ENCODE measurements at places on chromosomes 2 and 18.

DNA sequence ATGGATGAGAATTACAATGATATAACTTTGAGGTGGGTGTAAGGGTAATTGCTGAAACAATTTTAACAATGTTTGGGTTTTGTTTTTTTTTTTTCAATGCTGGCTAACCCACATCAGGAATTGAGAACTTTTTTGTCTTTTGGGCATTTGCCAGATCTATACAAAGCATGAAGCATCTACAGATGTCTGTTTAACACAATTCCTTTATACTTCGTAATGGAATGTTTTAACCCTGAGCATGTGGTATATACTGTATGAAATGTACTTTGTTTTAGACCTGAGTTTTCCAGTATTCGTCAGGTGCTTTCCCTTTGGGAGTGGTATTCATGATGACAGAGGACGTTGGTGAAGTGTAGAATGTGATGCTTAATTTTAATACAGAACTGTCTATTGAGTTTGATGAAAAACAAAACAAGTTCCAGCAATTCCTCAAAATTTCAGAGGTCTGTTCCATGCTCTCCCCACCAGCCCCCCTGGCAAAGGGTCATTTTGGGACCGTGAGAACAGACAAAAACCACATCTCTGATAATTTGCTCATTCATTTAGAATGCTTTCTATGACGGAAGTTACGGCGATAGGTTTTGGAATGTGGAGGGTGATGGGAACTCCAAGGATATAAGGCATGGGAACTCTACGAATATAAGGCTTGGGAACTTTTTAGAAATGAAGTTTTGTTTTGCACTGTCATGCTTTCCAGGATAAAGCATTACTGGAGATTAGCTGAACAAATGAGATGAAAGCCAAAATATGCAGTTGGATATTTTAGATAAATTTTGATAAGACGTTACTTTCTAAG, 14.1 kb downstream of the LIMS1 start:
- no peak for DNase-seq

DNA sequence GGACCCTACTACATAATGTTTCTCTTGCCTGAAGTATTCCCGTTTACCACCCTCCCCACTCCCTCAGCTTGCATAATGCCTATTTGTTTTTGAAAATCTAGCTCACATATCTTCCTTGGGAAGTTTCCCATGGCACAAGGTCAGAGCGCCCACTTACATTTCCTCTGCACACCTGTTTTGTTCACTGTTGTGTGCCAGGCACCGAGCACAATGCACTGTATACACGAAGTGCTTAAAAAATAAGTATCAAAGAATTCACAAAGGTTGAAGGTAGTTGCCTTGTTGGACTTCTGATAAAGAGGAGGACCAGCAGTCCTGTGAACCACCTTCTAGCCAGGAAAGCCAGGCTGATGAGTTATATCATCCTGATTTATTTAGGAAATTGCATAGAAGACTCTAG, 16.8 kb upstream of the RHOB start:
- no peak for DNase-seq

DNA sequence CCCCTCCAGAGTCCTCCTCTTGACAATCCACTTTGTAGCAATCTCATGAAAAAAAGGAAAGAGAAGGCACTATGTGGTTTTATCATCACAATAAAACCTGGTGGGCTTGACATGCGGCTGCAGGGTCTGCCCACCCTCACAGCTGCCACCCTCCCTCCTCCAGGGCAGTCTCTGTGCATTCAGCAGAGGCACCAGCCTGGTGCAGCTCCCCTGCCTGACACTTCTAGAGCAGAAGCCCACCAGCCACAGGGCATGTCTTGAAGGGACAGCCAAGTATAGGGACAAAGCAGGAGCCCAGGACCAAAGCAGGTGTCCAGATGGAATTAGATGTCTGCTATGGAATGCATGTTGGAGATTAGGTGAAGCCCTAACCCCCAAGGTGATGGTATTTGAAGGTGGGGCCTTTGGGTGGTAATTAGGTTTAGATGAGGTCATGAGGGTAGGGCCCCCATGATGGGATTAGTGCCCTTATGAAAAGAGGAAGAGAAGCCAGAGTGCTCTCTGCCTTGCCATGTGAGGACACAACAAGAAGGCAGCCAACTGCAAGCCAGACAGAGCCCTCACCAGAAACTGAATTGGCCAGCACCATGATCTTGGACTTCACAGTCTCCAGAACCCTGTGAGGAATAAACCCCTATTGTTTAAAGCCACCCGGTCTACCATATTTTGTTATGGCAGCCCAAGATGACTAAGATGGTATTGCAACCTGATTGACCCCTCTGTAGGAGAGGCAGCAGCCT, 86.9 kb downstream of the MCFD2 start:
- no peak for DNase-seq

- DNase-seq = peak; percentile 42
Observed at GRCh38 chr18:74081966-74082741, 65.5 kb downstream of the FBXO15 start.

GRCh38 chr2:13390676-13391075, 673.9 kb downstream of the TRIB2 start:
- no peak for DNase-seq

GRCh38 chr2:172234716-172235691, 132.3 kb upstream of the DLX2 start:
- DNase-seq = peak; percentile 14

DNA sequence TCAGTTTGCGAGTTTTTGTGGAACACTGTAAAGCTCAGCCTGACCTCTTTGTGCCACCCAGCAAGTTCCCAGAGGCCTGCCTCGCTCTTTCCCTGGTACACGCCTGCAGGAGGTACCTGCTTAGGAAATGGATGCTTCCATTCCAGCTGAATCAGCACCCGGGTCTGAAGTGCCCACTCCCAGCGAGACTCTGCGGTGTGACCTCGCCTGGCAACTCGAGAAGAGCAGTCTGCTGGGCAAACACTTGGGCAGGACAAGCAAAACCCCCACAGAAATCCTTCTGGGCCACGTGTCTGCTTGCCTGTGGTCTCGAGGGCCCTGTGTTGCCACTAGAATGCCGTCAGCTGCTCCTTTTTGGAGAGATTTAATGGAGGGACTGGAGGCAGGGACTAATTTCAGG, 127.6 kb downstream of the MAPK4 start:
- DNase-seq = no peak

GRCh38 chr18:38284972-38285371, 719.4 kb upstream of the CELF4 start:
- no peak for DNase-seq

- DNase-seq = no peak
Observed at GRCh38 chr2:106758901-106759497, 127.0 kb downstream of the ST6GAL2 start.

- no peak for DNase-seq
Observed at GRCh38 chr2:88829607-88830463, 138.4 kb downstream of the RPIA start.

GRCh38 chr2:85761-86160, 39.5 kb upstream of the FAM110C start:
- no peak for DNase-seq

- DNase-seq = no peak
Observed at GRCh38 chr2:182897137-182897536, 30.7 kb upstream of the FRZB start.

- DNase-seq = no peak
Observed at GRCh38 chr18:69444221-69444620, 43.5 kb downstream of the DOK6 start.

DNA sequence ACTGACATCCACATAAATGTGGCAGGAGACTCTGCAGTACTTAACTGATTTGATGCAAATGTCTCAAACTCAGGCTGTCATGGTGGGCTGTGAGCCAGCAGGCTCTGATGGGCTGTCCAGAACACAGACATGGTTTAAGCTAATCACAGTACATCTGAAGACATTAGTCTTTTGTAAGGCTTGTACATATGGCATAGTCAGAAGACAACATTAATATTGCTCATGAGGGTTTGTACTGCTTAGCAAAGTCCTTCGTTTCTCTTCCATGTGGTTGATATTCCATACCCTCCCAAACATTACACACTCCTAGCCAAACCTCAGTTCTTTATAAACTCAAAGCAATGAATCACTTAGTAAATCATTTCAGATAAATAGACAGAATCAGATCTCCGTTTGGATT, 330.6 kb downstream of the RND3 start:
- no peak for DNase-seq

GRCh38 chr2:3442185-3442584, 62.7 kb downstream of the TRAPPC12 start:
- no peak for DNase-seq

DNA sequence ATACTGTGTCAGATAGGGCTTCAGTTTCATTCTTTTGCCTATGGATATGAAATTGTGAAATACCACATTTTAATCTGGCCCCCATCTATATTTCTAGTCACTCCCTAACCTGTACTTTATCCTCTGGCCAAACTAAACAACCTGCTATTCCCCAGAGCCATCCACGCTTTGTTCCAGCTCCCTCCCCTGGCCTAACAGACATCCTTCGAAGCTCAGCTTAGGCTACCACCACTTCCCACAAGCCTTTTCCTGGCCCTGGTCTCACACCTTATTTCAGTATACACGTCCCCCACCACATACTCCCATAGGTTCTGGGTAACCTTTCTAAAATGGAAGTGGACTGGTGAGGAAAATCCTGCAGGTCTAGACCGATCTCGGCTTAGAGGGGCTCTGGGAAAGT, 55.4 kb downstream of the MAP4K3 start:
- no peak for DNase-seq

DNA sequence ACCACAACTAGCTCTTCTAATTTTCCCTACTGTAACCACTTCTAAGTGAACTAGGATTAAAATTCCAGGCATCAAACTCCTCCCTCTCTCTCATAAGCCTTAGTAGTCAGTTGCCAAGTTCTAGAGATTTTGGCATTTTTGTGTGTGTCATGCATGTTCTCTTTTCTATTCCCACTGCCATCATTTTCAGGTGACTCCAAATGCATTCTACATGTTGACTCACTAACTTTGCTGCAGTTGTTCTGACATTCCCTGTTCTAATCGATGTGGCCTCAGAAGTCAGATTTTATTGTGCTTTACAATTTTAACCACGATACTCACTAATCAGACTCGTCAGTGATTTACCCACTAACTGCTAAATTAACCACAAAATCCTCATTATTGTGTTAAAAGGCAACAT, 13.3 kb downstream of the DSC1 start:
- DNase-seq = no peak

DNA sequence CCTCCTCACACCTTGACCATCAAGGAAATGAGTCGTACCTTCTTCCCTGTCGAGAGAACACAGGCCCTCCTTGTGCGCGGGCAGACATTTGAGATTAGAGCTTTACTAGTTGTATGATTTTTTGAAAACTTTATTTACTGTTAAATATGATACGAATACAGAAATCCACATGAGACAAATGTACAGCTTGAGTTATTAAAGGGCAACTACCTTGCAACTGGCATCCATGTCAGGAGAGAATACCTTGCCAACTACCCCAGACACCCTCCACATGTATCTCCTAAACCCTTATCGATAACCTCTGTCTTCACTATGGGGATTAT, 28.3 kb downstream of the KLHL23 start:
- DNase-seq = no peak

GRCh38 chr2:40513201-40513600, 61.3 kb upstream of the SLC8A1 start:
- no peak for DNase-seq

- no peak for DNase-seq
Observed at GRCh38 chr18:77495982-77496690, 246.5 kb downstream of the GALR1 start.

GRCh38 chr18:11323359-11323819, 174.0 kb upstream of the PIEZO2 start:
- DNase-seq = no peak

DNA sequence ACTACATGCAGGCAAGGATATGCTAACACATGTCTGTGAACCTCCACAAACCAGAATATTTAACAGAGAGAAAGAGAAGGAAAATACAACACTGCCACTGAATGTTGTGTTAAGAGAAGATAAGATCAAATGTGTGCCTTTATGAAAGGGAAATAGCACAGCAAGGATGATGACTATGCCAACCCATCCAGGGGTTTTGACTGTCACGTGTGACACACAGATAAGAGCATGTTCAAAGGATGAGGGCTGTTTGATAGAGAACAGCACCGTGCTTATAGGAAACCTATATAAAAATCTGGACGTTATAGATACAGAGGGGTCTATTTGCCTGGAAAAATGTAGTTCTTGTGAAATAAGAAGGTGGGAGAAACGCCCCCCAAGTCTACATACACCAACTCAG, 911.8 kb downstream of the CPS1 start:
- no peak for DNase-seq

- DNase-seq = no peak
Observed at GRCh38 chr18:22841840-22842239, 91.3 kb upstream of the RBBP8 start.

DNA sequence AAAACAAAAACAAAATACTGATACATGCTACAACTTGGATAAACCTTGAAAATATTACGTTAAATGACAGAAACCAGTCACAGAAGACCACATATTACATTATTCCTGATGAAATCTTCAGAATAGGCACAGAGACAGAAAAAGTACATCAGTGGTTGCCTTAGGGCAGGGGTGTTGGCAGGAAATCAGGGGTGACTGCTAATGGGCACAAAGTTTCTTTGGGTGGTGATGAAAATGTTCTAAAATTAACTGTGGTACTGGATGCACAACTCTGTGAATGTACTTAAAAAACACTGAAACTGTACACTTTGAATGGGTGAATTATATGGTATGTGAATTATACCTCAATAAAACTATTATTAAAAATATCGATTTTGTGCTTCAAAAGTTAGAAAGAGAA, 16.6 kb downstream of the NCKAP1 start:
- no peak for DNase-seq

GRCh38 chr2:149527998-149528755, 59.4 kb downstream of the MMADHC start:
- DNase-seq = no peak

- DNase-seq = no peak
Observed at GRCh38 chr18:80154293-80154692, 45.2 kb downstream of the ADNP2 start.

DNA sequence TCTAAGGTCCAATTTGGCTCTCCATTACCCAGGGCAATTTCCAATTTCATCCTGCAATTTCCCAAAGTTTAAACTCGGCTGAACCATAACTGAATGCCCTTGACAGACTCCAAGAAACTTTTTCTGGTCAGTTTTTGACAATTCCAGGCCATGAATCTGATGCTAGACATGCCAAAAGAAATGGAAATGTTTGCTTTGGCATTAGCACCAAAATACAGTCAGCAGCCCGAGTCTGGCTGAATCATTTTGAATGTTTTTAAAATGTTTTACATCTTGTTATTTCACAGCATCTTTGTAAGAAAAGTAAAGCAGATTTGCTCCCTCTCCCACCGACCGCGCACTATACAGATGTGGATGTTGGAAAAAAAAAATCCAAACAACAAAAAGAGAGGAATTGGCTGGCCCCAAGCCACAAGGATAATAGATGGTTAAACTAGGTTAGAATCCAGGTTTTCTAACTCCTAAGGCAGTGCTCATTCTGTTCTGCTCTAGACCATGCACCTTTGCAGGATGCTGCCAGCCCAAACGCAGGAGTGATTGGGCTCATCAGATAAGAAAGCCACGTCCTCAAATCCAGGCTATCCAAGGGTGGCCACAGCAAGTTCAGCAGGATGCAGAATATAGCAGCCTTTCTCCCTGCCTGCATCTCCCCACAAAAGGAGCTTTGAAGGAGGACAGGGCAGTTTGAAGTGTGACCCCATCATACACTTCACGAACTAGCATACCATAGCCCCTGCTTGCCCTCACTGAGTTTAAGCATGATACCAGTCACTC, 167.5 kb downstream of the ALK start:
- DNase-seq = no peak

- DNase-seq = no peak
Observed at GRCh38 chr2:68877079-68877772, 6.0 kb upstream of the BMP10 start.

GRCh38 chr18:43774497-43774896, 497.2 kb upstream of the SYT4 start:
- DNase-seq = no peak

Measured in effector CD4-positive, alpha-beta T cell (primary cell).